ENCODE measurements at places on chromosomes 6 and 20.
A peak's percentile ranks its signal among the peaks of the same experiment; 100 is the strongest.

DNA sequence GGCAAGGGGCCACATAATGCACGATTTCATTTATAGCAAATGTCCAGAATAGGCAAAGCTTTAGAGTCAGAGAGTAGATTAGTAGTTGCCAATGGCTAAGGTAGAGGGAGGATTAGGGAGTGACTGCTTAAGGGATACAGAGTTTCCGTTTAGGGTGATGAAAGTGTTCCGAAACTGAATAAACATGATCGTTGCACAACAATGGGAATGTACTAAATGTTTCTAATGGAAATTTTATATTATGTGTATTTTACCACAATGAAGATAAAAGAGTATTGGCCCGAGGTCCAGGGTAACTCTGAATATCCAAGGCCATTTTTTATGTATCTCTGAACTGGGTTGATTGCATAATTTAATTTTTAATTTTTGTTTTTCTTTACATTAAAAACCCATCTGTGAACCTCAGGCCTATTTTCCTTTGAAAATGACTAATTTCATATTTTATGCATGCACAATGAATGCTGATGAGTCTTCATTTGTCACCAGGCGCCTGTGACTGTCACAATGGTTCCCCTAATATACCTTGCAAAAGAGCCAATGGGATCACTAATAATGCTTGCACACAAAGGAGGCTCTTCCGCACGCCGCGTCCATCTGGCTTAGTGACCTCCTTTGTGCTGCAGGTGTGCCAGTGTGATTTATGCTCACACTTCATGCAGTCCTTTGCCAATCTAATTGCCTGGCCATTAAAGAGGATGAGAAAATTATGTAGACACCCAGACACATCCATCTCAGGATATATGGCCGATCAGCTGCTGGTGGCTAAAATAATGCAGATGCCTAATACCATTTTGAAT lies 612.5 kb downstream of the CDH26 start:
- DNase-seq: no peak

DNA sequence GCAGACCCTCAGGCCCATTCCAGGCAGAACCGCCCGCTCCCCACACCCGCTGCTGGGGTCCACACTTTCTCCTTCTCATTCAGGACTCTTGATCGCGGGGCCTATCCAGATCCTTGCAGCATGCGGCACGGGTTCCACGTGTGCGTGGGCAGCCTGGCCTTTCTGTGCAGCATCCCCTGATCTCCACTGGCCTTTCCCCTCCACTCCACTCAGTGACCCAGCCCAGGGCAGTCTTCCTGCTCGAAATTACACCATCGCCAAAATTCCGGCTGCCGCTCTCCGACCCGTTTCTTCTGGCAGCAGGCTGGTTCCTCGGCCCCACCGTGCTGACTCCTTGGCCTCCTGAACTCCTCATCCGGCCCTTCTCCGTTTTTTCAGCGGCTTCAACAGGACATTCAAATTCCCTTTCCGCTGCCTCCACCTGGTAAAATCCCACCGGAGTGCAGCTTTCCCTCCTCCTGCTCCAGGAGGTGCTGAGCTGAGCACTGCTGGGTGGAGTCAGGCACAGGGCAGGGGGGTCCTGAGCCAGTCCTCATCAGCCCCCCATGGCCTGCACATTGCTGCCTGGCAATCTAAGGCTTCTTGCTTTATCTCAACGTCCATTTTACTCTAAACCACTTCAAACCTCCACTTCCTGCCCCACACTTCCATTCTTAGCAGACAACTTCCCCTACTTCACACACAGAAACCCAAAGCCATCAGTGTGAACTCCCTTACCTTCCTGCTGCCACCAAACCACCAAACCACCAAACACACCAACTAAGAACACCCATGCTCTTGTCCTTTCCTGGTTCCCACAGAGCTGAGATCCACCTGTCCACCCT lies 9.0 kb downstream of the SFT2D1 start:
- no peak for DNase-seq

DNA sequence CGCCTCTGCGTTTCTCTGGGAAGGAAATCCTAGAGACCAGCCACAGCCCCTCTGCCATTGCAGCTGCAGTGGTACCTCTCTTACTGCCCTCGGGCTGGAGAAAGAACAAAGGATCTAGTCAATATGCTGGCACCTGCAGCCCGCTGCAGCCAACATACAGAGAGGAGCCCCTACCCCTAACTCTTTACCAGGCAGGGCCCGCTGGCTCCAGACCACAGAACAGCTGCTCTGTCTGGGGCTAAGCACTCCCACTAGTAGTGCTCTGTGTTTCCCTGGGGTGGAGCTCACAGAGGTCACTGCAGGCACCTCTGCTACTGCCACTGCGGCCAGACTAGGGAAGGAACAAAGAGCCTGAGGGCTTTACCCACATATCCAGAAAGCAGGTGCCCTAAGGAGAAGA lies 93.8 kb upstream of the IMPG1 start:
- DNase-seq: no peak

GRCh38 chr6:48641544-48641943 lies 530.5 kb upstream of the PTCHD4 start:
- no peak for DNase-seq

GRCh38 chr6:42813906-42814444 lies 32.1 kb downstream of the BICRAL start:
- no peak for DNase-seq

GRCh38 chr6:53481323-53481722 lies 63.6 kb downstream of the GCLC start:
- DNase-seq: no peak

GRCh38 chr6:156719720-156720563 lies 57.2 kb upstream of the ARID1B start:
- peak; percentile 43 for DNase-seq

GRCh38 chr20:5357946-5358345 lies 41.2 kb upstream of the PROKR2 start:
- DNase-seq: no peak

GRCh38 chr20:19099596-19100545 lies 112.6 kb upstream of the SLC24A3 start:
- DNase-seq: no peak

GRCh38 chr6:112906726-112907125 lies 559.6 kb downstream of the RFPL4B start:
- no peak for DNase-seq

DNA sequence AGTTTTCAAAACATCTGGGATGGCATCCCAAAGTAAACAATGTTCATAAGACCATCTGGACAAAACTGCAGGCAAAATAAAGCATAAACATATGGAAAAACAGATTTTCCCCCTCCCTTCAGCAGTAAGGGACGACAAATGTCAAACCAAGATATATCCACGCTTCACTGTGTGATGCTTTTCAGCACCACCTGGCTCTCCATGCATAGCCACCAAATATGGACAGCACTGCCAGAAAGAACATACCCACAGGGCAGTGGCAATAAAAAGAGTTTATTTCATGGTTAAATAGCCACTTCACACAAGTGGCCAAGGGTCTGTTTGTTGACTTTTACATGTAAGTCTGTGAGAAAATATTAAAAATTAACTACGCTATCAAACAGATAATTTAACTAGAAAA lies 23.1 kb downstream of the USP45 start:
- no peak for DNase-seq

- DNase-seq: no peak
Observed at GRCh38 chr20:1938464-1939269, 43.5 kb downstream of the SIRPA start.

GRCh38 chr20:12924126-12924525 lies 84.6 kb upstream of the SPTLC3 start:
- no peak for DNase-seq

DNA sequence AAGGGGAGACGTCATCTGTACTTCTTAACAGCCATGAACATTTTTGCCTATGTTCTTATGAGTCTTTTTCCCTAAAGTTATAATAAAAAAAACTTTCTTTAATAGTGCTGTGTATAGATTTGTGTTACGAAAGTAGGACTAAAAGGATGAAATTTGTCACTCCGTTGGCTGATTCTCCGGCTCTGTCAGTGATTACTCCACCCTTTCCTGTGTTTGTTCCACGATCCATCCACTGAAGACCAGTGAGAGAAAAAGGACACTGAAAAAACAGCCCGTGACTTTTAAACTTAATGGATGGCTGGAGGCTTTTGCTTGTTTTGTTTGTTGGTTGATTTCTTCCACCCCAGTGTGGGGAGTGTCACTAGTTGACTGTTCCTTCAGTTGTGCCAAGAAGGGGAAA lies 232.0 kb upstream of the NOX3 start:
- DNase-seq: no peak

- no peak for DNase-seq
Observed at GRCh38 chr20:50691573-50692551, 520 bp upstream of the RIPOR3 start.

GRCh38 chr20:52704553-52704952 lies 267.6 kb upstream of the TSHZ2 start:
- DNase-seq: no peak

DNA sequence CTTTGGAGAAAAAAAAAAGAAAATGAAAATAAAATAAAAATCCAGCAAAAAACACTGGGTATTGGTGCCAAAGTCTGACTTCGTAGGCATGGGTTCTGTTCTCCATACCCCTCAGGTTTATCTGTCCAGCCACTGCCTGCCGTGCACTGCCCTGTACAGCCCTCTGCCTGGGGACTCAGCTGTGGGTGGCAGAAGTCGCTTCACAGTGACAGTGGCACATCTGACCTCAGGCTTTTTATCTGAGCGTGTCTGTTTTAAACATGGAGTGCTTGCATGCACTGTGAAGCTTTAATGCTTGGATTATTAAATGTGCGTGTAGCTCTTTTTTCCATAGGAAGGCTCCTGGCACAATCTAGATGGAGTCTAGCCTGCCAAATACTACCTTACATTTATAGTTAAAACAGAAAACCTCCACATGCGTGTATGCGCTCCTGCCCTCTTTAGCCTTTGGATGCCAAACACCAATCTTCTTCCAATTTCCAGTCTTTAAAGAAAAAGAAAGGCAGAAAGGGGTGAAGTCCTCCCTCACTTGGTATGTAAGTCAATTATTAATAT lies 375.5 kb downstream of the UTRN start:
- no peak for DNase-seq

GRCh38 chr6:150514806-150515380 lies 84.8 kb upstream of the PLEKHG1 start:
- DNase-seq: no peak

DNA sequence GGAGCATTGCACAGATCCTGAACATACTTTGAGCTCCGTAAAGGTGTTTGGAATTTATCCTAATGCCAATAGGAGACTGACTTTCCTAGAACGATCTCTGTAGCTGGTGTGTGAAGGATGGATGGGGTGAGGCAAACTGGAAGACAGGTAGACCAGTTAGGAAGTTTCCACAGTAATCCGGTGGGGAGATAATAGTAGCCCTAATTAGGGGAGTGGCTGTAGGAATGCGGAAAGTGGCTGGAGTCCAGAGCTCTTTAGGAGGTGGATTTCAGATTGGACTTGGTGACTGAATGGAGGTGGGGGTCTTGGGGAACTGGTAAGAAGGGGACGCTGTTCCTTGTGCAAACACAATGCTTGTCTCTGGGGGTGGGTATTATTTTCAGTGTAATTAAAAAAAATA lies 146.3 kb downstream of the SOX4 start:
- DNase-seq: no peak

DNA sequence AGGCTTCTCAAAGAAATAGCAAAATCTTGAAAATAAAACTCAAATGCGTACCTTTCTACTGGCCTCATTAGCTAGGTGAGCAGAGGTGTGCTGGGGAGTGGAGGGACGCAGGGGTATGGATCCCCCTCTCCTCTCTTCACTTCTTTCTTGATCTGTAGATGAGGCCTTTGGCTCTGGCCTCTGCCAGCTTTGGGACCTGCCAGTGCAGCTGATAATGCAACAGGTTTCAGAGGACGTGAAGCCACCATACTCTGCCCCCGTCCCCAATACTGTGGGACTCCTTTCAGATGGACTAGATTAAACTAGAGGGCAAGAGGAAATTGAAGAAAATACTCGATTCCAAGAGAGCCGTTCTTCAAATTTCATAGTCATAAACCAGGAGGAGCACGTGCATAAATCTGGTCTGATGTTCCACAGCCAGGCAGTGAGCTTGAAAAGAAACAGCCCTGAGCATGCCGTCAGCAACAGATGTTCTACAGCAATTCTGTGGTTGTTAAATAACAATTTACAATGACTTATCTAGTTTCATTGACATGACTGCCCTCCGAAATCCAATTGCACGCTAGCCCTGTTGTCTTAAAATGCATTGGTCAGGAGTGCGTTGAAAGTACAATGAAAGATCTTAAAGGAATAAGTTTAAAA lies 245.3 kb upstream of the FOXQ1 start:
- no peak for DNase-seq

GRCh38 chr6:76574746-76575145 lies 502.3 kb upstream of the IMPG1 start:
- DNase-seq: no peak

GRCh38 chr6:105452924-105453756 lies 50.3 kb upstream of the PREP start:
- peak; percentile 32 for DNase-seq

- no peak for DNase-seq
Observed at GRCh38 chr20:3896302-3896701, 7.1 kb downstream of the PANK2 start.

GRCh38 chr6:9178071-9178470 lies 742.7 kb upstream of the SLC35B3 start:
- DNase-seq: no peak

GRCh38 chr6:53476964-53477363 lies 67.9 kb downstream of the GCLC start:
- DNase-seq: no peak

- no peak for DNase-seq
Observed at GRCh38 chr6:51541847-51542246, 545.6 kb downstream of the PKHD1 start.

DNA sequence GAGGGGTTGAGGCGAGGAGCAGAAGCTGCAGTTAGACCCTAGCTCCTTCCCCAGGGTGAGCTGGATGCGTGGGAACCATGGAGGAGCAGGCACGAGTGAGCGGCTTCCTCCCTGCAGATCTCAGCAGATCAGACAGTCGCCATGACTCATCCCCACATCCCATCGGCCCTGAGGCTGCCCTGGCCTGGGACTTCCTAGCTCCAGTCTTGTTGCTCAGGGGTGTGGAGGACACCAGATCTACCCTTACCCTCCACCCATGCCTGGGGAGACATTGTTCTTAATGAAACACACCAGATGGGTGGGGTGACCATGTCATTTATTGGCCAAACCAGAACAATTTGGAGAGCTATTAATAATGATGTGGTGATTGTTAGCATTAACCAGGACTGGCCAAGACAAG lies 36.3 kb upstream of the TGM2 start:
- no peak for DNase-seq

DNA sequence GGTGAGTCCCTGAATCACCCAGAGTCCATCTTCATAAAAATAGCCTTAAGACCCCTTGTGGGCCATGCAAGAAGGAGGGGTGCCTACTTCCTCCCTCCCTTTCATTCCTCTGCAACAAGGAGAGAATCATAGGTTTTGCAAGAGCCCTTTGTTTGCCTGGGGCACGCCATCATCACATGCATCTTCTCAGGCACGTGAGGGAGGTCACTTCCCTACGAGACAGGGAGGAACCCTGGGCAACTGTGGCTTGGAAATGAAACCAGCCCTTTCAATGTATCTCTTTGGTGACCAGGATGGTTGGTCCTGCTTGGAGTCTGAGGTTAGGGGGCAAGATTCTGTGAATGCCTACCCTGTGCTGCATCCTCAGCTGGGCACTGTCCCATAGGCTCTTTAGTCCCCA lies 194.8 kb downstream of the MAFB start:
- DNase-seq: no peak
